Stimulated activated CD4-positive, alpha-beta T cell treated with anti-CD3 and anti-CD28 coated beads, Interleukin-12 subunit alpha, Interleukin-12 subunit beta, amount 100 ng/mL, for 48 hours (primary cell): ENCODE measurements at places on chromosomes 2 and 18.

GRCh38 chr2:192049362-192049761 is 145.4 kb downstream of the TMEFF2 start:
- DNase-seq = no peak

- DNase-seq = no peak
These were observed 73.2 kb downstream of the BCL11A start for GRCh38 chr2:60480089-60480773.

GRCh38 chr2:102075479-102075878 is 67.1 kb upstream of the IL1R1 start:
- no peak for DNase-seq

- DNase-seq = no peak
These were observed 862.4 kb upstream of the ACVR2A start for GRCh38 chr2:146982393-146982846.

DNA sequence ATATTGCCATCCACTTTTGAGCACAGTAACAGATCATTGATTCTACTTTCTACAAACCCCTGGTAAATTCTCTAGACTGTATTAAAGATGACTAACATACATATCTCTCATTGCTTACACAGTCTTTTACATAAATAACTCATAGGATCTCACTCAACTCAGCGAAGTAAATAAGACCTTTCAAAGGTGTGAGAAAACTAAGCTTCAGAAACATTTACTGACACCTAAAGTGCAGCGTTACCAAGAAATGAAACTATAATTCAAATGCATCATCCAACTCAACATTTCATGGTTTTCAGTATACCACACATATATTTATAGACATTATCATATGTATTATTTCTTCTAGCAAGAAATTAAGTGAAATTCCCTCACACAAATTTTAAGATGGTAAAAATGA is 189.8 kb downstream of the METTL4 start:
- no peak for DNase-seq

DNA sequence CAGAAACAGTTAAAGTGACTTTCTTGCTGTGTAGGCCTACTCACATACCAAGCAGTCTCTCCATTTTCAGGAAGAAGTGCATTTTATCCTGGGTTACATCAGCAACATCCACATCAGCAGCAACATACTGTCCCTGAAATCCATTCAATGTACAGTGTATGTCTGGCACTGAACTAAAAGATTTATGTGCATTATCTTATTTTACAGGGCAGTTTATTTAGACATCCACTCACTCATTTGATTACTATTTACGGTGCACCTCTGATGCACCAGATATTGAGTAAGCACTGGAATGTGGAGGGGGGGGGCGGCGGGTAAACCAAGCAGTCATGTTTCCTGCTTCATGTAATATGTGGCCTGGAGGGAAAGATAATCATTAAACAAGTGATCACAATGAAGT is 1128.2 kb downstream of the BCL11A start:
- no peak for DNase-seq

DNA sequence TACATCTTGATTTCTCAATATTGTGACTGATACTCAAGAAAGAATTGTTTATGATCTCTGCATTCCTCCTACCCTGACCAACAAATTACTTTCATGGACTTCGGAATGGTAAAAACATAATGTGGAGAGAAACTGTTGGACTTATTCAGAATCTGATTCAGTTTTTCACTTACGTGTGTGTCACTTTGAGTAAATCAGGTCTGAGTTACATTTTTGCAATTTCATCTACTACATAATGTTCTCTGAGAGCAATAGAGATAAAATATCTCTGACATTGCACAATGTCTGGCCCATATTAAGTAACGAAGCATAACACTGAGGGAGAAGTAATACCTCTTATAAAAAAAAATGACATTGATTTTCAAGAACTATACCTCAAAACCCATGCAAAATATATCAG is 1337.9 kb upstream of the CHAC2 start:
- no peak for DNase-seq

GRCh38 chr2:198325359-198325758 is 521.0 kb downstream of the PLCL1 start:
- no peak for DNase-seq

DNA sequence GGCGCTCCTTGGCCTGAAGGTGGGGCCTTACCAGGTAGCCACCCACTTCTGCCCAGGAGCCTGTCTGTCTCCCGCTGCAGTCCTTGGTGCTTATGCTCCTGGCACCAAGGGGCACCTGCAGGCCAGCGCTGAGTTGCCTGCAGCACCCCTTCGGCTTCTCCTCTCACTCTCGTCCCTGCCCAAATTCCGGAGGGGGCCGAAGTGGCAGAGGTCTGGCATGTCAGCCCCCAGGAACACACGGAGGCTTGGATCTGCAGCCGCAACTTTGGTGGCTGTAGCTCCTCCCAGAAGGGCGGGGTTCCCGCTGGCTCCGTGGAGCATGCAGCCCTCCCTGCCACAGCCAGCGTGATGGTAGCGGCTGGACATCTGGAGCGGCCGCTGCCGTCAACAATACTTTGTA is 37.7 kb upstream of the ZNF804A start:
- DNase-seq = no peak

- no peak for DNase-seq
These were observed 51.8 kb downstream of the PMS1 start for GRCh38 chr2:189835855-189836558.

DNA sequence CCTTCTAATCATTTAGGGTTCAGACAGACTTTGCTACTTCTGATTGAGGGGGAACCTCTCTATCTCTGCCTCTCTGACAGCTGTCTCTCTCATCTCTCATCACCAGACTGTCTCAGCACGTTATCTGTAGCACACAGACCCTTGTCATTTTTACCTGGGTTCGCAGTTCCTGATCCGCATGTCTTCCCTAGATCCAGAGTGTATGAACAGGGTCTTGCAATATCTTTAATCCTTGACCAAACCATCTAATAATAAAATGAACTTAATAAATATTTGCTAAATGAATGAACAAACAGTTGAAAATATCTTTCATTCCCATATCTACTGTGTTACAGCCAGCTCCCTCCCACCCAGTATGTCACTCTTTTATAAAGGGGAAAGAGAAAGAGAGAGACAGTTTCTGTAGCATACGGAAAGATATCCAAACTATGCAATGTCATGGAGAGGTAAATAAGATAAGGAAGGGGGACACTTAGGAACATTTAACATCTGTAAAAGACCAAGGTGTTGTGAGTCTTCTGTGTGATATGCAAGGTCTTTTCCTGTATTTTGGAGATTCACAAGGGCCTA is 507.6 kb downstream of the SUCLG1 start:
- no peak for DNase-seq

- DNase-seq = no peak
These were observed 610.0 kb upstream of the GCFC2 start for GRCh38 chr2:76320716-76321115.

- no peak for DNase-seq
These were observed 1.6 kb downstream of the INHBB start for GRCh38 chr2:120347396-120348060.

DNA sequence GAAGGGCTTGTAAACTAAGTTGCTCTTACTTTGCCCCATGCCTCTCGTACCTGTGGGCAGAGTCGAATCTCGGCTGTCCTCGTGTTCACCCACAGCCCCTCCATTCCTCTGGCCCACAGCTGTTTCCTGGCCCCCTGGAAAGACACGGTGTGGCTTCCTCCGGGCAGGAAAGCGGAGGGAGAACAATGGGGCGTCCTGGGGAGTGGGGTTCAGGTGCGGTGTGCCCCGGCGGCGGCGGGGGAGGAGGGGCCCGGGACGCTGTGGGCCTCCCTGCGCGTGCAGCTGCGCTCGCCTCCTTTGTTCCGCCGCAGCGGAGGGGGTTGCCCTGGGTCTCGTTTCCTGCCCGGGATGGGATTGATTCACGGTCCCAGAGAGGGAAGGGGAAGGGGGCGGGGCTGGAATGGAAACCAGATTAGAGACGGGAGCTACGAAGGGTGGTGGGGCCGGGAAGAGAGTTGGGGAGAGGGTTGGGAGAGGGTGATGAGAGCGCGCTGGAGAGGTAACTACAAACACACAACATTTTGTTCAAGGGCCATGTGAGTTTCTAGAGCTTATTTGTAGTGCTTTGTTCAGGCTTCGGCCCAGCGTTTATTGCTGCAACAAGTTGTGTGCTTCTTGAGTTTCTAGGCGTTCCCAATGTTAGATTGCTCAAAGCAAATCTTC is 796 bp downstream of the MYO1B start:
- DNase-seq = peak; percentile 17

- DNase-seq = no peak
These were observed 36.0 kb downstream of the ATIC start for GRCh38 chr2:215347878-215348277.

DNA sequence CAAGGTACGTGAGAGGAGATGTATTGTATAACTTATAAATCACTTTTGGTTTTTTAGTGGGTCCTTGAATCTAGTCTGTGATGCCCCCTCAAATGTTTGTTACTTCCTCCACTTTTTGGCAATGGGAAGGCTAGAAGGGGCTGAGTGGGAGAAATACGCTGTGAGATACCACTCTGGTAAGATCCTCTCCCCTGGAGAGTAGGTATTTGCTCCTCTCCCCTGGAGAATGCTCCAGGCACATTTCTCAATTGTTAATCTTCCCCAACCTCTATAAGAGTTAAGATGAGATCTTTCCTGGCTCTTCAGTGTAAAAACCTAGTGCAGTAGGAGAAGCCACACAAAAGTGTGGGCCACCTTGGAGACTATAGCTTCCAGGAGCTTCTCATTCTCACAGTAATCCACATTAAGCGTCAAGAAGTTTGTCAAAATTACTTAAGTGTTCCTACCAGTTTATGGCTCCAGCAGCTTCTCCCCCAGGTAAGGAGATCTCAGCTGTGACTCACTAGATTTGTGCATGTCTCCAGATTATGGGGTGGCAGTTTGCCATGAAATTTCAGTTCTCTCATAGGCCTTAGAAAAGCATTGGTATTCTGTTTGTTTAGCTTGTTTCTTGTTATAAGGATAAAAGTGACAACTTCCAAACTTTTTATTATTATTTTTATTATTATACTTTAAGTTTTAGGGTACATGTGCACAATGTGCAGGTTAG is 182.6 kb downstream of the FSIP2 start:
- no peak for DNase-seq

DNA sequence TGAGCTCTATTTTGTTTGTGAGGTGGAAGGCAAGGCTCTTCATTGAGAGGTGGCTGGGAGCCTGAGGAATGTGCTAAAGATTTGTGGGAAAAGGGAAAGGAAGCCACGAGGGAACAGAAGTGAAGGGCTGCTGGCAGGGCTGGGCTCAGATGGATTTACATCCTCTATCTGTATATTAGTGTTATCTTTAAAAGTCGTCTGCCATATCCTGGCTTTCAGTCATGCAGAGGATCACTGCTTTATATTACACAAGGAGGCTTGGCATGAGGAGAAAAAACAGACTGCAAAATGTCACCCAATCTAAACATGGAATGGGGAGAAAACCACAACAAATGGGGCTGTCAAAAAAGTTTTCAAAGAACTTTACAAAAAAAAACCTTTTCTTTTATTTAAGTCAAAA is 434.4 kb downstream of the HRH4 start:
- DNase-seq = no peak

GRCh38 chr2:10224734-10225133 is 78.0 kb upstream of the HPCAL1 start:
- no peak for DNase-seq

- no peak for DNase-seq
These were observed 48.5 kb upstream of the CTDP1 start for GRCh38 chr18:79631096-79631507.

- no peak for DNase-seq
These were observed 25.9 kb upstream of the NEB start for GRCh38 chr2:151760139-151760650.

- no peak for DNase-seq
These were observed 95.6 kb downstream of the HDAC4 start for GRCh38 chr2:239305222-239305575.

DNA sequence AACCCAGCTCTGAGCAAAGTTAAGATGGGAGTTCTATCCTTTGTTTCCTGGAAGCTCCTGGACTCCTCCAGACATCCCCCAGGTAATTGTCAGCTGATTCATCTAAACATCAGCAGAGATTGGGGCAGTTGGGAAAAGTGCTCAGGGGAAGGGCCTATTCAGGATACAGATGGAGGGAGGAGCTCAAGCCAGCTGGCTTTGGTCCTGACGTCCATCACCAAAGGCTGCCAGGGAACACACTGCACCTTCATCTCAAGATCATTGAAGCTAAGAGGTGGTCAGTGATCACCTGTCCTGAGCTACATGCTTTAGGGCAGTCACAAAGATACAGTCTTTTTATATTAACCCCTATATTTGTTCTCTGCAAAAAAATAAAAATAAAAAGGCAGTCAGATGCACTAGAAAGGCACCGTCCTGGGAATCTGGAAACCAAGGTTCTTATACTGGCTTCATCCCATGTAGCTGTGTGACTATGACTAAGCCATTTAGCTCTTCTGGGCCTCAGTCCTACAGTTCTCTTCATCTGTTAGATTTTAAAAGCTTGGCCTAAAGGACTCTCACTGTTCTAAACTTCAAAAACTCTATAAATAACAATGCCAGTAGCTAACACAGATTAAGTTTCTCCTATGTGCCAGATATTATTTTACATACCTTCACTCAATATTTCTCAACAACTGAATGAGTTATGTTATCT is 446.5 kb downstream of the BCL11A start:
- DNase-seq = no peak

DNA sequence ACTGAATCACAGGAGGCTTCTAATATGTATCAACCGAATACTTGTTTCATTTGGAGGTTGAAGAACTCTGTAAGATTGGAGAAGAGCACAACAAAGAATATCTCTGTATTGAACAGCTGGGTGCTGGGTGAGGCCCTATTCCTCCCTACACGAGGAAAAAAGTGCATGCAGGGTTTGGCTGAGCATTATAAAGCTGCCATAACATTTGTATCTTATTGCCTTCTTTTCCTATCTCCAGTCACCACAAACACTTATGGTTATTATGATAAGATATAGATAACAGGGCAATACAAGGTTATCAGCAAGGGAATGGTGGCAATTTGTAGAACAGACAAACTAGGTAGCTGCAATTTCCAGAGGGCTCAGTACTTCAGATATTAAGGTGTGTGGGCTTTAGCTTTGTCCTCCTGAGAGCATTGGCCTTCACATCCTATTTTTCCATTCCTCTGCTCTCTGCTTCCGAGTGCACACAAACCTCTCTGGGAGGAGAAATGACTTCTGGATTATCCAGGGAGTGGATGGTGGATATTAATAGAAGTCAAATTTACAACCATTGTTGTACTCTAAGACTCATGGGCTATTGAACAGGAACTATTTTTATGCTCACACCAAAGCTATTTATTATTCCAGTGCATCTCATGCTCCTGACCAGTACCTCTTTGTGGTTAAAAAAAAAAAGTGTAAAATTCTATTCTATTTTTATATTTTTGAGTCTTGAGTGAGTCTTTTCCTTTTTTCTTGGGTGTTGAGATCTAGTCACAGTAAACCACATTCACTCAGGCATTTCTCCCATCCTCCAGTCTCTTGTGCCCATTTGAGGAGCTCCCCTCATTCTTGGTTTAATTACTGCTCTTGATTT is 248.4 kb downstream of the ETAA1 start:
- no peak for DNase-seq

- no peak for DNase-seq
These were observed 93.6 kb downstream of the SATB2 start for GRCh38 chr2:199364153-199364552.

DNA sequence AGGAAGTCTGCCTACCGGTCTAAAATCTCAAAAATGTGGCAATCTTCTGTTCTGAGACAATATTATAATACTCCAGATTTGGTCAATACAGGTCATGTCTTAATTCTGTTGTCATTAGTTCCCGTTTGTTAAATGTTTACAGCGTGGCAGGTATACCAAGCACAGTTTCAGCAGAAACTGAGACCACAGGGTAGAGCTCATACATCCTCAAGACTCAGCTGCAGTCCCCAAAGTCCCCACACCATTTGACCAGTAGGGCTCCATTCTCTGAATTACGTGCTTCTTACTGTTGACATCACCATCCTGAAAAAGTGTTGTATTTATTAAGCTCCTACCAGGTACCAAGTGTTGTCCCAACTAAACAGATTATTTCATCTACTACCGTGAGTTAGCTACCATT is 157.1 kb downstream of the MC4R start:
- no peak for DNase-seq
